ENCODE measurements at places on chromosomes 16 and 17. TPM values are rescaled to one million over a fixed set of nuclear protein-coding genes. Genes with fewer than 3 reads are reported as not detected.

- peaks cover 2% of the 10 kb centered on the region for H3K27me3 ChIP-seq
- H3K36me3 ChIP-seq = no peaks in the 10 kb centered on the region
- H3K4me3 ChIP-seq = no peak overlapping the region
- no peak overlapping the region for H3K27ac ChIP-seq
- DNase-seq = no peak
- no peaks in the 10 kb centered on the region for H3K4me1 ChIP-seq
Measured at GRCh38 chr17:82386255-82386831, 14.8 kb downstream of the UTS2R start.

The TEKT3 gene
- total RNA-seq = not detected

The GPR179 gene
- total RNA-seq = not detected

DNA sequence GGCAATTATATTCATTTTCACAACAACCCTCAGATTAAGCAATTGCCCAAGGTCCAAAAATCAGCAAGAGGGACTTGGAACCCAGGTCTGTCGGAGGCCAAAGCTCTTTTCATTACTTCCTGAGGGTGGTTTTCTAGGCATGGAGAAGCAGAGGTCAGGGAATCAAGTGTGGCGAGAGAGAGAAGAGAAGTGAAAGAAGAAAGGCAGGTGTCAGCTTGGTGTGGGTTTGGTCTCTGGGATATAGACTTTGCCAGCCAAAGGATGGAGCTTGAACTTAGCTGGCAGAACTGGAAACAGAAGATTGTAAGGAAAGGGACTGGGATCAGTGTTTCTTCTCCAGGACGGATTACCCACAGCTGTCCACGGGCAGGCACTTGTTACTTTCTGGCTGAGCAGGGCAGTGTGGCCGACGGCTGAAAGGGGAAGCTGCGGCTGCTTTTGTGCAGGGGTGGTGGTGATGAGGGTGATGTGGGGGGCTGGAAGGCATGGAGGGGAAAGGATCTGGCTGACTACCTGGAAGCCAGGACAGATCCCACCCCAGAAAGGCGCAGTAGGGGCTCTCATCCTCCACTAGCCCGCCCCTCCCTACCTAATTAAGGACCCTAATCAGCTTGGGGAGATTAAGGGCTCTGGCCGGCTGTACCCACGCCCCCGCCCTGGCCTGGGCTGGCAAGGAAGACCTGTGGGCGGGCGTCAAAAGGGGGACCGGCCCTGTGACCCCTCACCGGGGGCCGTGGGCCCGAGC, at the start of gene GUCY2D:
GUCY2D (plus strand) TSS at position 640 of the 745 bp plus-strand sequence. CDS start 433 bp downstream, outside the sequence.
- no peak within 1 kb of the TSS for H3K4me3 ChIP-seq
- no peaks in the 10 kb centered on the region for H3K36me3 ChIP-seq
- H3K27me3 ChIP-seq = peaks cover 51% of the 10 kb centered on the region

DNA sequence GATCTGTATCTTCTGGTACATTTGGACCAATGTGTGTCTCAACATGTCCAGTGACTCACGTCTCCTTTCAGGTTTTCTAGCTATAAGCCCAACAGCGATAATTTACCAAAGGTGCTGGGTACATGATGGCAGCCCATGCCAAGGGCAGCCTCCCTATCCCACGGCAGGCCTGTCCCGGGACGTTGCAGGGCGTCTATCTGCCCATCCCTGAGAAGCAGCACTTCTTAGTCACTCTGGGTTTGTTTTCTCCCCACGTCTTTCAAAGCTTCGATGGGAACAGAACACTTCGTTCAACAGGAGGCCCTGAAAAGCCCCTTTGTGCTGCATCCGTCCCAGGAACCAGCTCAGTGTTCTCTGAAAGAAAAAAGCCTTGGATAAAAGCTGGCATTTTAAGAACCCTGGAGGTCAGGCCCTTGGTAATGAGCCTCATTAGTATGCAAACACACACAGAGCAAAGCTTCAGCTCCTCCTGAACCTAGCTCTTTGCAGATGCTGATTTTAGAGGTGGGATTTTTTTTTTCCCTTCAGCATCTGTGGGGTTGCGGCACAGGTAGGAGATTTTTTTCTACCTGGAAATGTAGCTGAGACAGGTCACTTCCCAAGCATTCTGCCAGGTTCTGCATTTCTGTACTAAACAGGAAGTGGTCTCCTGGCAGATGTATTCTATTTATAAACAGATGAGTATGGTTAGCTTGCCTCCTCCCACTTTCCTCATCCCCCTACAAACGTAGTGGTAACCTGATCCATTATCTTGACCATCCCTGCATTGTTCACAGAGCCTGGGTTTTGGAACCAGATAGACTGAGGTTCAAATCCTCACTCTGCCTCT, 17.5 kb upstream of the MT4 start:
- H3K27me3 ChIP-seq = peaks cover 8% of the 10 kb centered on the region
- H3K4me1 ChIP-seq = peaks cover 12% of the 10 kb centered on the region
- no peak overlapping the region for H3K27ac ChIP-seq
- no peaks in the 10 kb centered on the region for H3K36me3 ChIP-seq
- no peak overlapping the region for H3K4me3 ChIP-seq

The TBC1D3G gene
- total RNA-seq = not detected

DNA sequence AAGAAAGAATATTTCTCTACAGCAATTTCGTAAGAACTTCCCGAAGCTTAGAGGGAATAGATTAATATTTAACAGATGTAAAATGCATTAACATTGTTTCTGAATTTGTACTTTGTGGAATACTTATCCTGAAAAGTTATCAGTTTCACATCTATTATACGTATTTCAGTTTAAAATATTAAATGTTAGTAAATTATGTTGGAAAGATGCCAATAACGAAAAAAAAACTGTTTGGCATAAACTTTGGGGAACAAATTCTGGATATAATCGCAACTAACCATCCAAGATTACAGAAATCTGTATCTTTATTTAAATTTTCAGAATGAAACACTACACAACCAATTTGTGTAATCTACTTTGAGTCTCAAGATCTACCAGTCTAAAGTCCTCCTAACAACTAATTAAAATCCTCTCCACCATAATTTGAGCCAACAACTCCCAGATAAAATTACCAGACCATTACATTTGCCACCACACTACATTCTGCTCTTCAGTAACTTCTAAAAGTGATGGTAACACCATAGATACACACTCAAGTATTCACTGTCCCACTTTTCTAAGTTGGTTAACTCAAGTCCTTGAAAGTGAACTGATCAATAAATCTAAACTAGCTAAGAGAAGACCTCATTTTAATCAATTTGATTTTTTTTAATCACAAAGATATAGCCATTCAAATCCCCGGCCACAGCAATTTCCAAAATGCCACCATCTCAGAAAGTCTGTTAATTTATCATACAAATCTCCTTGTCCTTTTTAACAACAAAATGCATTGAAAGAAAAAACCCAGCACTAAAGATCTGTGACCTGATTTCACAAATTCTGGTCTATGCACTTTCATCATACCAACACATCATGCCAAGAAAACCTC, 2.0 kb downstream of the SIAH1 start:
- H3K36me3 ChIP-seq = no peaks in the 10 kb centered on the region
- no peak for DNase-seq
- peak overlapping the region; percentile 88 for H3K27ac ChIP-seq
- peak overlapping the region; percentile 94 for H3K4me3 ChIP-seq
- H3K27me3 ChIP-seq = no peaks in the 10 kb centered on the region

DNA sequence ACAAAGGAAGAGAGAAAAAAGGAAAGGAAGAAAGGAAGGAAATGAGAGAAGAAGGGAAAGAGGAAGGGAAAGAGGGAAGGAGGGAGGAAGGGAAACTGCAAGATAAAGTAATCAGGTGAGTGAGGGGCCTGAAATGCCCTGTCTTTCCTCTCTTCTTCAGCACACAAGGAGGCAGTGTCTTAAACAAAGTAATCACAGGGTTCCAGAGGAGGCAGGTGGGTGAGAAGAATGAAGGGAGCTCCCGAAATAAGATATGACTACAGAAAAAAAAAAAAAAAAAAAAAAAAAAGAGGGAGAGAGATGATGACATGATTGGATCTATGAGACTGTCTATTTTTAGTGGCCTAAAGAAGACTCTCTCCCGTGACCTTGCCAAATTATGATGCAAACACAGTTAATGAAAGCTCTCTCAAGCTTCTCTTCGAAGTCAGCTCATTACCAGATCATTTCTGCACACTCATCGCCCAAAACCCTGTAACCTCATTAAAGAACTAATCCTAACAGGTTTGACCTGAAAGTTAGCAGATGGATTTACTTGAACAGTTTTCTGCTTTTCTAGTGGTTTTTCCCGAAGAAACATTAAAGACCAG, 53.6 kb downstream of the CDH11 start:
- DNase-seq = no peak
- no peaks in the 10 kb centered on the region for H3K4me1 ChIP-seq
- H3K27ac ChIP-seq = no peak overlapping the region

DNA sequence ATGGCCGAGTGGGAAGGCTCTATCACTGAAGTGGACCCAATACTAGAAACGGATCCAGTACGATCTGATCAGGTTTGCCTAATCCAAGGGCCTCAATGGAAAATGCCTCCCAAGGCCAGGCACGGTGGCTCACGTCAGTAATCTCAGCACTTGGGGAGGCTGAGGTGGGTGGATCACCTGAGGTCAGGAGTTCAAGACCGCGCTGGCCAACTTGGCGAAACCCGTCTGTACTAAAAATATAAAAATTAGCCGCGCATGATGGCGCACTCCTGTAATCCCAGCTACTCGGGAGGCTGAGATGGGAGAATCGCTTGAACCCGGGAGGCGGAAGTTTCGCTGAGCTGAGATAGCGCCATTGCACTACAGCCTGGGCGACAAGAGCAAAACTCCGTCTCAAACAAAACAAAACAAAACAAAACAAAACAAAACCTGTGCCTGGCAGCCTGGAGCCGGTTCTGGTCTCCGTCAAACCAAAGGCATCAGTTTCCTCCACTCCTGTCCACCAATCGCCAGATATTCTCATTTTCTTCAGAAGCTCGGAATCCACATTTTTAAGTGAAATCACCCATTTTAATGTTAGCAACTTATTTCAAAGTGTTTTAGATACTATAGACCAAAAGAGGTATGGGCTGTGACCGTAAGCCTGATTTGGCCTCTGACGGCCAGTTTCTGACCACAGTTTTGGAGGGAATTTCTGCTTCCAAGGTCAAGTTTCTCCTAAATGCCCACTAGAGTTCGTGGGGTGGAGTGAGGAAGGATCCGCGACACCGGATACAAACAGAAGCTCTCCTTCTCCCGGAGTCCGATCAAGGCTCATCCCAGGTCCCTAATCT, 664 bp downstream of the NQO1 start:
- H3K4me3 ChIP-seq = peak overlapping the region; percentile 91
- no peak for DNase-seq
- no peaks in the 10 kb centered on the region for H3K36me3 ChIP-seq
- H3K27me3 ChIP-seq = no peaks in the 10 kb centered on the region
- H3K27ac ChIP-seq = peak overlapping the region; percentile 94
- peaks cover 29% of the 10 kb centered on the region for H3K4me1 ChIP-seq

- H3K4me1 ChIP-seq = no peaks in the 10 kb centered on the region
- DNase-seq = no peak
- no peaks in the 10 kb centered on the region for H3K27me3 ChIP-seq
- H3K36me3 ChIP-seq = no peaks in the 10 kb centered on the region
Measured at GRCh38 chr17:80045703-80046102, 9.3 kb downstream of the CCDC40 start.

GRCh38 chr17:75681289-75681688, 14.2 kb downstream of the SAP30BP start:
- no peak overlapping the region for H3K27ac ChIP-seq
- no peaks in the 10 kb centered on the region for H3K27me3 ChIP-seq
- H3K4me1 ChIP-seq = peaks cover 11% of the 10 kb centered on the region
- H3K36me3 ChIP-seq = peaks cover 31% of the 10 kb centered on the region
- no peak for DNase-seq

DNA sequence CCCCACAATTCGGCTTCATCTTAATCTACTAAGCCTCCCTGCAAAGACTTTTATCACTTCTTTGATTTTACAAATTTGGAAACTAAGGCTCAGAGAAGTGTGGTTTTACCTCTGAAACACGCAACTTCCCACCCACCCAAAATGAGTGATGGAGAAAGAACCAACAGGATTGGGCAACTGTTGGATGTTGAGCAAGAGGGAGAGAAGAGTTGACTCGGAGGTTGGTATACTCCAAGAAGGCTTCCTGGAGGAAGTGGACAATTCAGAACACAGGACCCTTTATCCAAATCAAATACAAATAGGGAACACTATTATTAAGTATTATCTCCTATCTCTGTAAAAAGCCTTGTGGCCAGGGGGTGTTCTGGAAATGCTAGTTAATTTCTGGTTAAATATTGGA, 323.0 kb downstream of the C16orf95 start:
- H3K36me3 ChIP-seq = no peaks in the 10 kb centered on the region
- no peak overlapping the region for H3K4me3 ChIP-seq
- no peak overlapping the region for H3K27ac ChIP-seq
- no peak for DNase-seq
- peaks cover 2% of the 10 kb centered on the region for H3K27me3 ChIP-seq
- peaks cover 2% of the 10 kb centered on the region for H3K4me1 ChIP-seq

DNA sequence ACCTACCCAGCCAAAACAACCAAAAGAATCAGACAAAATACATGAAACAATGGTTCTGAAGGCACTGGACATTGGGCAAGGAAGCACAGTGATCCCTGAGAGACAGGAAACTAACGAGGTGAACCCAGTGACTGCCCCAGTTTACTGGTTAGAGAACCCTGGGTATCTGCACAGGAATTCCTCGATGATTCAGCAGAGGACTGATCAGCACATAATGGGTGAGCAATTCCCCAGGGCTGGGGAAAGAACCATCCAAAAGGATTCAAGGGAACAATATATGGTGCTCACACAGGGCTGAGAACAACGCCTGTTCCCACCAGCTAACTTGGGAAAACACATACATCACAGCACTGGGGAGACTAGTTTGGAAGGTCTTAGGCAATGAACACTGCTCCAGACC, 167.2 kb downstream of the PARN start:
- H3K36me3 ChIP-seq = peaks cover 53% of the 10 kb centered on the region
- H3K27ac ChIP-seq = no peak overlapping the region
- no peak overlapping the region for H3K4me3 ChIP-seq
- no peak for DNase-seq
- no peaks in the 10 kb centered on the region for H3K27me3 ChIP-seq
- H3K4me1 ChIP-seq = peaks cover 2% of the 10 kb centered on the region

DNA sequence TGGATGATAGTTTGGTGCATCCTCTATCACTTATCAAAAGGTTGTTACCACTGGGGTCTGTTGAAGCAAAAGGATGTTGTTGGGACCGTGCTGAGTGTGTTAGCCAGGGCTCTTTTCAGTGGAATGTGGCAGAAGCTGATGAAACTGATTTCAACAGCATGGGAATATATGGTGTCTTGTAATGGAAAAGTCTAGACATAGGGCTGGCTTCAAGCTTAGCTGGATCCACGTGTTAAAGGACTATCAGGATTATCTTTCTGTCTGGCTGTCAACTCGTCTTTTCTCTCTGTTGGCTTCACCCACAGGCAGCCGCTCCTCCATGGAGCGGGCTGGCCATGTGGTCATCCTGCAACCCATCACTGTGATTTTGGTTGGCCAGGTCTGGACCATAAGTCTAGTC, 8.7 kb downstream of the SNX29 start:
- no peak overlapping the region for H3K27ac ChIP-seq
- peaks cover 2% of the 10 kb centered on the region for H3K4me1 ChIP-seq
- H3K36me3 ChIP-seq = no peaks in the 10 kb centered on the region
- H3K4me3 ChIP-seq = no peak overlapping the region
- DNase-seq = no peak

The NPTX1 gene
- total RNA-seq = 5.2 TPM

Measured in activated T-helper 2 cell treated with anti-CD3 and anti-CD28 coated beads, Interferon-gamma antibody, Interleukin-2, Interleukin-4, amounts not matched to agents 10 μg/mL and 5 μg/mL and 100 μg/mL, durations not matched to agents 14 hours and 24 hours and 36 hours (primary cell).